ENCODE measurements at places on chromosomes 1 and 21. TPM values are rescaled to one million over a fixed set of nuclear protein-coding genes. Genes with fewer than 3 reads are reported as not detected.

GRCh38 chr1:220454155-220454777 is 73.7 kb upstream of the MARK1 start:
- no peak overlapping the region for H3K4me3 ChIP-seq
- H3K4me1 ChIP-seq, result no peaks in the 10 kb centered on the region
- no peak for DNase-seq
- H3K27ac ChIP-seq, result no peak overlapping the region
- peaks cover 9% of the 10 kb centered on the region for H3K27me3 ChIP-seq

- H3K4me3 ChIP-seq, result no peak overlapping the region
- H3K27ac ChIP-seq, result no peak overlapping the region
- H3K36me3 ChIP-seq, result no peaks in the 10 kb centered on the region
- H3K4me1 ChIP-seq, result peaks cover 29% of the 10 kb centered on the region
These were observed 29.9 kb upstream of the ATP2B4 start for GRCh38 chr1:203596673-203597210.

DNA sequence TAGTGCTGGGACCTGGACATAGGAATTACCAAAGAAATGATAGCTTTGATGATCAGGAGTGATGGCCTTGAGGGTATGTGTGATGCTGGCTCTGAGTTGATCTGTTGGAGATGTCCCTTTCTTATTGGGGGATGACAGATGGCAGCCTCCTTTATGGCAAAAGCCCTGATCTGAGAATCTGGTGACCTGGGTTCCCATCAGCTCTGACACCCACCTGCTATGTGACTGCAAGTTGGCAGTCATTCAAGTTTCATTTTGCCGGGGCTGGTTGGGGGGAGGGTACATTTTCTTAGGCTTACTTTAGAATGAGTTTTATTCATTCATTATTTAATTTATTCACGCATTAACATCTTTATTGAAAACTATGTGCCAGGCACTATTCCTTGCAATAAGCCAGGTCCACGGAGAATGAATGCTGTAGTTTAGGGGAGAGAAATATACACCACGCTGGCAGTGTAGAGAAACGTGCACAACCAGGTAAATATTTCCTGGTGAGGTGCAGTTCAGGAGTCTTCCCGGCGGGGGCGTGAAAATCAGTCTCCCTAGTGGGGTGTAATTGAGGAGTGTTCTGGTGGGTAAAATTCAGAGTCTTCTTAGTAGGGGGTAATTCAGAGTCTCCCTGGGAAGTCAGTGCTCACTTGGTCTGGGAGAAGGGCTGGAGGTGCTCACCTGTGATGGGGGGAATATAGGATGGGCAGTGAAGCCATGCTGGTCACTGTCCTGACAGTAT is 401.3 kb downstream of the CAMTA1 start:
- no peak overlapping the region for H3K4me3 ChIP-seq
- no peaks in the 10 kb centered on the region for H3K4me1 ChIP-seq
- H3K27ac ChIP-seq, result no peak overlapping the region
- H3K36me3 ChIP-seq, result no peaks in the 10 kb centered on the region
- no peak for DNase-seq

DNA sequence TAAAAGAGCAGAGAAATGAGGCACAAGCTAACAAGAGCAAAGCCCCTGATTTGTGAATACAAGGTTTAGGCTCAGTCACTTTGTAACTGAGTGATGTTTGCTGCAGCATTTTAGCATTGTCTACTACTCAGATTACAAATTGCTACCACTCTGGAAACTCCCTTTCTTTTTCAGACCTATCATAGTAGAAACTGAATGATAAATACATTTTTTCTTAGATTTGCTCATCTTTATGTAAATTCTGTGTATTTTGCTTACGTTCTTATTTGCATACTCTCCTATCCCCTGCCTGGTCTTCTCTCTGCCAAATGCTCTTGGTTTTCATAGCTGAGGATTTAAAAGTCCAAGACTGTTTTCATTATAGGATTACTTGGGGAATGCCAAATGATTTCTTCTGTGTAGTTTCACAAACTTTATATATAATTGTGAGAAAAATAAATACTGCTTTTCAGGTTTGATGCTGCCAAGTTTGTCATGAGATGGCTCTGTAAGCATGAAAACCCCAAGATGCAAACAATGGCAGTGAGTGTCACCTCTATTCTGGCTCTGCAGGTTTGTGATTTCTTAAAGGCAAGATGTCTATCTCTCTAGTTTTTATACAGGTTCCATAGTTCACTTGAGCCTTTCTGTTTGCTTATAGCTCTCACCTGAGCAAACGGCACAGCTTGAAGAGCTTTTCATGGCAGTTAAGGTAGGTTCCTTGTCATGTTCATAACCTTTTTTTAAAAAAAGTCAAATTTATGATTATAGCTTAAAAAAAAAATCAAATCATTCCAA is 24.7 kb downstream of the ZYG11A start:
- no peaks in the 10 kb centered on the region for H3K4me1 ChIP-seq
- no peaks in the 10 kb centered on the region for H3K36me3 ChIP-seq
- no peak overlapping the region for H3K4me3 ChIP-seq
- DNase-seq, result no peak
- no peak overlapping the region for H3K27ac ChIP-seq

GRCh38 chr1:181768211-181768929 is 285.1 kb downstream of the CACNA1E start:
- no peaks in the 10 kb centered on the region for H3K36me3 ChIP-seq
- H3K27me3 ChIP-seq, result no peaks in the 10 kb centered on the region
- H3K4me3 ChIP-seq, result no peak overlapping the region
- no peaks in the 10 kb centered on the region for H3K4me1 ChIP-seq

DNA sequence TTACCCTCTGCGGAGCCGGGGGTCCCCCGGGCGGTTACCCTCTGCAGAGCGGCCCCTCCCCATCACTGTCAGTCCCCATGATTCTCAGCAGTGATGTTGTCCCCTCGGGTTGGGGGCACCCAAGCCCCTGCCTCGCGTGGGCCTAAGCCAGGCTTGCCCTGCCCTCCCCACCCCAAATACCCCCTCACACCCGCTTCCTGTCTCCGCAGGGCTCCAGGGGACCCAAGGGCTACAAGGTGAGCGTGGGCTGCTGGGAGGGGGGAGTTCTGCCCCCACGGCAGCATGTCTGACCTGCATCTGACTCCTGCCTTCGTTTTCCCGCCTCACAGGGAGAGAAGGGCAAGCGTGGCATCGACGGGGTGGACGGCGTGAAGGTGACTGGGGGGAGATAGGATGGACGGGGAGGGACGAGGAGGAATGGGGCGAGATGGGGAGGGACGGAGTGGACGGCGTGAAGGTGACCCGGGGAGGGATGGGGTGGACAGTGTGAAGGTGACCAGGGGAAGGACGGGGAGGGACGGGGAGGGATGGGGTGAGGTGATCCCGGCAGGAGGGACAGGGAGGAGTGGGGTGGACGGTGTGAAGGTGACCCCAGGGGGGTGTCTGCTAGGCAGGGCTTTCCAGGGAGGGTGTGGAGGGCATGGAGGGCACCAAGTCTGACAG is 8.6 kb downstream of the COL6A1 start:
- H3K4me3 ChIP-seq, result no peak overlapping the region
- no peak overlapping the region for H3K27ac ChIP-seq
- no peaks in the 10 kb centered on the region for H3K36me3 ChIP-seq

GRCh38 chr1:37718901-37719571 is 26.7 kb downstream of the CDCA8 start:
- no peak overlapping the region for H3K27ac ChIP-seq
- DNase-seq, result no peak
- H3K36me3 ChIP-seq, result no peaks in the 10 kb centered on the region
- peaks cover 5% of the 10 kb centered on the region for H3K27me3 ChIP-seq

DNA sequence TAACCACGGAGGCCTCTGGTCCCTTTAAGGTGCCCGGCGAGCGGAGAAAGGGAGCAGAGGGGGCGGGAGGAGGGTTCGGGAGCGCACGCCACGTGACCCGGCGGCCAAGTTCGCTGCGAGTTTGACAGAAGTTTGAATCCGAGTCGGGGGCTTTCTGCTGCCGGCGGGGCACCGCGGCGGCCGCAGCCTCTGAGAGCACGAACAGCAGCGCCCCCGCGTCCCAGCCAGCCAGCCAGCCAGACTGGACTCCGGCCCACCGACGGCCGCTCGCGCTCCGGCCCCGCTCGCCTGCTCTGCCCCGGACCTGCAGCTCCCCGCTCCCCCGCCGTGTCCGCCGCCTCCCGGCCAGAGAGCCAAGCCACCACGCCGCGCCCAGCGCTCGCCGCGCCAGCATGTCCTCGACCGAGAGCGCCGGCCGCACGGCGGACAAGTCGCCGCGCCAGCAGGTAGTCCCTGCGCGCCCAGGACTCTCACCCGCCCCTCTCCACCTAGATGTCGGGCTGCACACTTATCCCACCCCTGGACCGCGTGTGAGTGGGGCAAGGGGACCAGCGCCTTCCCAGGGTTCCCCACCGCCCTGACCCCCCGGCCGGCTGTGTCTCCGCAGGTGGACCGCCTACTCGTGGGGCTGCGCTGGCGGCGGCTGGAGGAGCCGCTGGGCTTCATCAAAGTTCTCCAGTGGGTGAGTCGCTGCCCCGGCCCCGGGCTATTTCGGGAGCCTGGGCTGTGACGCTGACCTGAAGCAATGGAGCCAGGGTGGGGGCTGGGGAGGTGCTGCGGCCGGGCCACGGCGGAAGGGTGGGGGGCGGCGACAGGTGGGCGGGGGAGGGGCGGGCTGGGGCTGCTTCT is at the start of gene SYPL2:
SYPL2 (plus strand) TSS at position 95 of the 849 bp plus-strand sequence; CDS start at position 393, 298 bp downstream.
- H3K4me3 ChIP-seq, result peak within 1 kb of the TSS; percentile 51
- H3K36me3 ChIP-seq, result no peaks in the 10 kb centered on the region
- H3K4me1 ChIP-seq, result peaks cover 4% of the 10 kb centered on the region
- H3K27me3 ChIP-seq, result peaks cover 91% of the 10 kb centered on the region
- DNase-seq, result peak; percentile 39

GRCh38 chr1:85219853-85220610 is 19.2 kb upstream of the SYDE2 start:
- peaks cover 24% of the 10 kb centered on the region for H3K27me3 ChIP-seq
- DNase-seq, result no peak
- H3K36me3 ChIP-seq, result no peaks in the 10 kb centered on the region
- no peaks in the 10 kb centered on the region for H3K4me1 ChIP-seq
- no peak overlapping the region for H3K4me3 ChIP-seq

GRCh38 chr1:37038227-37039093 is 4.1 kb upstream of the GRIK3 start:
- H3K4me3 ChIP-seq, result no peak overlapping the region
- no peak overlapping the region for H3K27ac ChIP-seq
- DNase-seq, result no peak
- peaks cover 56% of the 10 kb centered on the region for H3K27me3 ChIP-seq

- DNase-seq, result peak; percentile 74
- peak overlapping the region; percentile 84 for H3K4me3 ChIP-seq
- H3K4me1 ChIP-seq, result peaks cover 20% of the 10 kb centered on the region
- peak overlapping the region; percentile 73 for H3K27ac ChIP-seq
These were observed 178.0 kb downstream of the CAMTA1 start for GRCh38 chr1:6962996-6963911.

- peaks cover 7% of the 10 kb centered on the region for H3K27me3 ChIP-seq
- H3K27ac ChIP-seq, result peak overlapping the region; percentile 81
- H3K36me3 ChIP-seq, result no peaks in the 10 kb centered on the region
- peaks cover 10% of the 10 kb centered on the region for H3K4me1 ChIP-seq
- DNase-seq, result peak; percentile 73
- peak overlapping the region; percentile 85 for H3K4me3 ChIP-seq
These were observed 107.5 kb downstream of the ZNF281 start for GRCh38 chr1:200302192-200302920.

DNA sequence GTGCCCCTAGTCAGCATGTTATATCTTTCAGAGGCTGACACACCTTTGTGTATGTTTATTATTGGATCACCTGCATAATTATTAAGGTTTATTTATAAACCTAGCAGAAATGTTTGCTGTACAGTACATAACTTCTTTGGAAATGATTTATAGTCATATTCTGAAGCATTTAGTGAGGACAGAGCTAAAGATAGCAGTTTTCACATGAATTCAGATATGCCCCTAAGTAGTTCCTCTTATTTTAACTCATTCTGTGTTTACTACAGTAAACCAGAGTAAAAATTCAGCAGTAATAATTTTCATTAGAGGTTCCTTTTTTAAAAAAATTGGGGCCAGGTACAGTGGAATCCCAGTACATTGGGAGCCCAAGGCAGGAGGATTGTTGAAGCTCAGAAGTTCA is 21.4 kb upstream of the BMP8A start:
- H3K4me1 ChIP-seq, result peaks cover 4% of the 10 kb centered on the region
- H3K36me3 ChIP-seq, result peaks cover 26% of the 10 kb centered on the region
- no peak overlapping the region for H3K27ac ChIP-seq
- no peaks in the 10 kb centered on the region for H3K27me3 ChIP-seq

- peaks cover 45% of the 10 kb centered on the region for H3K36me3 ChIP-seq
- no peaks in the 10 kb centered on the region for H3K27me3 ChIP-seq
- H3K4me1 ChIP-seq, result peaks cover 13% of the 10 kb centered on the region
- H3K4me3 ChIP-seq, result no peak overlapping the region
These were observed 7.5 kb upstream of the TOMM20 start for GRCh38 chr1:235136111-235136510.

- H3K27me3 ChIP-seq, result peaks cover 5% of the 10 kb centered on the region
- no peaks in the 10 kb centered on the region for H3K4me1 ChIP-seq
- H3K27ac ChIP-seq, result no peak overlapping the region
- no peak overlapping the region for H3K4me3 ChIP-seq
These were observed 45.9 kb upstream of the PUM1 start for GRCh38 chr1:31111290-31111951.

DNA sequence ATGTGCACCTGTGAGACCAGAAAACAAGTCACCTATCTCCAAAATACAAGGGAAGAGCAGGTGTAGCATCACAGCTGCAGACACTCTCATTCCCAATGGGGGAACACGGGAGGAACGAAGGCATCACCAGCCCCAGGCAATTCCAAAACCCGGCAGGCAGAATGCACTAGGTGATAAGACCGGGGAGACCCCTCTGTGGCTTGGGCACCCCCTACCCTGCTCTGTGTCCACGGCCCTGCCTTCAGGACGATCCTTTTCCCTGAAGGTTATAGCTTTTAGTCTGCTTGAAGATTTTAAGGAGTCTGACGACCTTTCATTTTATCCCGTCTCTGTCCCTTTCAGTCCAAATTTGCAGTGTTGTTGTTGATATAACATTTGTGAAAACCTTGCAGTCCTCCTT is 19.2 kb downstream of the TRPM2 start:
- peaks cover 31% of the 10 kb centered on the region for H3K4me1 ChIP-seq
- no peak overlapping the region for H3K27ac ChIP-seq
- H3K27me3 ChIP-seq, result peaks cover 12% of the 10 kb centered on the region
- H3K36me3 ChIP-seq, result peaks cover 70% of the 10 kb centered on the region
- DNase-seq, result peak; percentile 15

DNA sequence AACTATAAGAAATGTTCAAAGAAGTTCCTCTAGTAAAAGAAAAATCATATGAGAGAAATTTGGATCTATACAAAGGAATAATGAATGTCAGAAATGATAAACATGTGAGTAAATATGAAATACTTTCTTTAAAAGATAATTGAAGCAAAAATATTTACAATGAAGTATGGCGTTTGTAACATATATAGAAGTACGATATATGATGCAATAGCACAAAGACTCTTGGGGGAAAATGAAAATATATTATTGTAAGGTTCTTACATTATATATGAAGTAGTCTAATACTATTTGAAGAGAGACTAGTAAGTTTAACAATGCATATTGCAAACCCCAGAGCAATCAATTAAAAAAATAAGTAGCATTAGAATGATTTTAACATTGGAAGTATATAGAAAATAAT is 20.3 kb upstream of the CCN1 start:
- no peak overlapping the region for H3K27ac ChIP-seq
- H3K36me3 ChIP-seq, result no peaks in the 10 kb centered on the region
- H3K4me1 ChIP-seq, result peaks cover 2% of the 10 kb centered on the region
- DNase-seq, result no peak

RNF223 gene
- not detected for total RNA-seq

UCK2 gene
- total RNA-seq, result 15.0 TPM

ACTL8 gene
- not detected for total RNA-seq

ATP8B2 gene
- total RNA-seq, result 91.2 TPM

OR2T29 gene
- not detected for total RNA-seq

CRABP2 gene
- total RNA-seq, result 0.68 TPM

MGST3 gene
- total RNA-seq, result 61.1 TPM

G0S2 gene
- 0.37 TPM for total RNA-seq

All from activated naive CD8-positive, alpha-beta T cell treated with anti-CD3 and anti-CD28 coated beads, Interleukin-2, amount 10 ng/mL, durations not matched to agents 7 days and 5 days (primary cell).